Activated naive CD8-positive, alpha-beta T cell treated with anti-CD3 and anti-CD28 coated beads, Interleukin-2, amount 50 U/mL, for 24 hours (primary cell): ENCODE measurements at places on chromosomes 6 and 20.

DNA sequence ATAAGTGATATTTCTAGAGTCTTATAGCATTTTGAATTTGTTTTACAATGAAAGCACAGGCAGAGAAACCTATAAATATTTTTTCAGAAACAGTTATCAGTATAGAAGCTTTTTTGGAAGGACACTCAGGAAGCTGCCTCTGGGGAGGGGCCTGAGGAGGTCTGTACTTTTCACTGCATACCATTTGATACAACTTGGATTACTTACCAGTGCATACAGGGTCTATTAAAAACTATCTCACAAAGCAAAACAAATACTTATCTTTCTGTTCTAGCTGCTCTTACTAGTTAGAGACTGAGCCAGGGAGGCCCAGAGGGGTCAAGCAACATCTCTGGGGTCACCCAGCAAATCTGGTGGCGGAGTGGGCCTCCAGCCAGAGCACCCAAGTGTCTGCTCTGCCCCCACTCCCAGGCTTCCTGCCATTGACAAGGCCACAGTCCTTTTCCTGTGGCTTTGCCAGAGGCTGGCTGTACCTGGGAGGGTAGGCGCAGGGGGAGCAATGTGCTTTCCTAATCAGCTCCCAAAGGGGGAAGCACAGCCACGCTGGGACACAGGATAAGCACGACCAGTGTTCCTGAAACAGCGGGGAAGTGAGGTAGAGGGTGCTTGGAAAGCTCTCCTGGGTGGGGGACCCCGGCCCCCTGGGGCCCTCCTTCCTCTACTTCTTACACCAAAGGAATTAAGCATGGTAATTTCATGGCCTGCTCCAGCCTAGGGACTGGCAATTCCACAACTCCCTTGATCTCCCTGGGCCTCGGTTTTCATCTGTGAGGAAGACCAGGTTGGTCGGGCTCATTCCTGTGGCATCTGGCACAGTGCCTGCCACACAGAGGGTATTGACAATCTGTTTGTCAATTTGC is 7.8 kb downstream of the TCF15 start:
- no peak overlapping the region for H3K4me3 ChIP-seq
- no peaks in the 10 kb centered on the region for H3K36me3 ChIP-seq
- DNase-seq, result no peak

DNA sequence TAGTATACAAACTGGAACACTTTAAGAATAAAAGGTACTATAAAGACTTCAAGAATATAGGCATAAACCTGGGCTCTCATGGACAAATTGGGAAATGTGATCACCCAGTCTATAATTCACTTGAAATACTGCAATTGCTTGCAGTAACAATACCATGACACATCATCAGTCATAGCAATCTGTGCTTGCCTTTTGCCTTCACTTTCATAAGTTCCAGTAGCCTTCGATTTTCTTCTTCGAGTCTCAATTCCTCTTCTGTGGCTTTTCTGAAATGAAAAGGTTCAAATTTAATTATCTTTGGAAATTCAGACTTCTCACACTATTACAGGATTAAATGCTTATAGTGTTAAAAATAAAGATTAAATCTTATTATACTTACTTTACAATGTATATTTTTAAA is 96.3 kb upstream of the ZBTB24 start:
- no peak overlapping the region for H3K27ac ChIP-seq
- H3K27me3 ChIP-seq, result no peaks in the 10 kb centered on the region
- H3K4me3 ChIP-seq, result no peak overlapping the region
- H3K4me1 ChIP-seq, result no peaks in the 10 kb centered on the region
- H3K36me3 ChIP-seq, result peaks cover 4% of the 10 kb centered on the region
- no peak for DNase-seq

DNA sequence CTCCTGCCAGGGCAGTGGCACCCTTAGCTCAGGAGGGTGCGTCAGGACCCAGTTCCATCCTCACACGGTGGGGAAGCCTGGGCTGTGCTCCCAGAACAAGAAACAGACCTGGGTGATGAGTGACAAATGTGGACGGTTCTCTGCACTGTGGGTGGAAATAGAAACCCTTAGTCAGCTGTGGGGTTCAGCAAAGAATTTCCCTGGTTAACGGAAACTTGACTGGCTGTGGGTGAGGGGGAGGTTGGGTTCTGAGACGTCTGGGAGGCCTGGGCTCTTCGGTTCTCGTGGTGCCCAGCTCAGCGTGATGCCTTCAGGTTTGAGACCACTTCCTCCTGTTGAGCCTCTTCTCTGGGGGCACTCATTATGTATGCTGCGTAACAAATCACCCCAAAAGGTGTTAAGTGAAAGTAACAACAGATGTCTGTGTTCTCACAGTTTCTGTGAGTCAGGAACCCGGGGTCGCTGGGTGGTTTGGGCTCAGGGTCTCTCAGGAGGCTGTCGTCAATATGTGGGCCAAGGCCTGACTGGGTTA is 53.1 kb upstream of the FAM83D start:
- H3K4me1 ChIP-seq, result peaks cover 92% of the 10 kb centered on the region
- H3K4me3 ChIP-seq, result peak overlapping the region; percentile 73
- H3K27me3 ChIP-seq, result peaks cover 2% of the 10 kb centered on the region
- peak; percentile 81 for DNase-seq

GRCh38 chr20:60465993-60466686 is 507.9 kb downstream of the CDH26 start:
- DNase-seq, result no peak
- H3K27ac ChIP-seq, result no peak overlapping the region
- no peak overlapping the region for H3K4me3 ChIP-seq
- no peaks in the 10 kb centered on the region for H3K4me1 ChIP-seq
- H3K36me3 ChIP-seq, result no peaks in the 10 kb centered on the region
- H3K27me3 ChIP-seq, result no peaks in the 10 kb centered on the region

- H3K27ac ChIP-seq, result no peak overlapping the region
- DNase-seq, result no peak
- peaks cover 20% of the 10 kb centered on the region for H3K36me3 ChIP-seq
- no peaks in the 10 kb centered on the region for H3K27me3 ChIP-seq
Measured at GRCh38 chr6:73823046-73823735, 127.2 kb downstream of the CD109 start.

DNA sequence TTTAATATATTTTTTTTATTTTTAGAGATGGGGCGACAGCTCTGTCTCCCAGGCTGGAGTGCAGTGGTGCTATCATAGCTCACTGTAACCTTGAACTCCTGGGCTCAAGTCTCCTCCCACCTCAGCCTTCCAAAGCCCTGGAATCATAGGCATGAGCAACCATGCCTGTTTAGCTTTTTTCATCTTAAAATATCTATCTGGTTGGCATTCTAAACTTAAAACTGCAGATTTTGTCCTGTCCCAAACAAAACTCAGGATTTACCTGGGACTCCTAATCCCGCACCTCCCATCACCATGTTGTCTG is 124.7 kb downstream of the SULF2 start:
- no peak overlapping the region for H3K27ac ChIP-seq
- H3K4me3 ChIP-seq, result no peak overlapping the region
- peaks cover 3% of the 10 kb centered on the region for H3K4me1 ChIP-seq
- peaks cover 29% of the 10 kb centered on the region for H3K36me3 ChIP-seq
- no peaks in the 10 kb centered on the region for H3K27me3 ChIP-seq
- no peak for DNase-seq
